Stimulated activated CD4-positive, alpha-beta T cell treated with anti-CD3 and anti-CD28 coated beads, Interleukin-15, amount 100 ng/mL, for 24 hours (primary cell): ENCODE measurements at places on chromosomes 16 and 17.

GRCh38 chr17:82320956-82321927 is 3.8 kb upstream of the CD7 start:
- DNase-seq: peak; percentile 86

- DNase-seq: no peak
These were observed 3.3 kb upstream of the HBM start for GRCh38 chr16:162271-162991.

- no peak for DNase-seq
These were observed 326.7 kb downstream of the CDH13 start for GRCh38 chr16:82953517-82953916.

DNA sequence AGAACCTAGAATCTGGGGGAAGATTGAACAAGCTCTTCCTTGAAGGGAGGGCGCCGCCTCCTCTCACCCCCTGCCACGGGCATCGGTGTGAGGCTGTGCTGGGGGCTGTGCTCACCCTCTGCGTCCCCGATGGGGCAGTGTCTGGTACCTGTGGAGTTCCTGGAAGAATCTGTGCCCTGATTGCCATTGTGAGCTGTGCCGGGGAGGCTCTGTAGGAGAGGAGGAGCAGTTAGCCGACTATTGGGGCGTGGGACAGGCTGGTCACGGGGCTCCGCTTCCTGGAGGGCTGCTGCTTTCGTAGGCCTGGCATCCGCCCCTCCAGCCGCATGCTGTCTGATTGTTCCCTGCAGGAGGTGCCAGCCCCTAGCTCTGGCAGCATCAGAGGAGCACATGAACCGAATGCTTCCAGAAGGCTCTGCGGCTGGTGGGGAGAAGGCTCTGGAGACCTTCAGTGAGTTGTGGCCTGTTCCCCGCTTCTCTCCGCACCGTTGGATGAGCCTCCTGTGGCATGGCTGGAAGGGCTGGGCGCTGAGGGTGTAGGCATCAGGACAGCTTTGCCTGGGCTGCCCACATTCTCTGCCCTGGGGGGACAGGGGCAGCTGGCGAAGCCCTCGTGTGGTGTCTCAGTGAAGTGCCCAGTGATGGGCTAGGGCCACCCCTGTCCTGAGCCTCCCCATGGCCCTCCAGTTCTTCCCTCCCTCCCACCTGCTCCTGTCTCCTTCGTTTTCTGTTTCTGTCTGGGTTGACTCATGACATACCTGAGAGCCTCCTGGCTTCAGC is 86.9 kb downstream of the SEC14L1 start:
- DNase-seq: no peak

DNA sequence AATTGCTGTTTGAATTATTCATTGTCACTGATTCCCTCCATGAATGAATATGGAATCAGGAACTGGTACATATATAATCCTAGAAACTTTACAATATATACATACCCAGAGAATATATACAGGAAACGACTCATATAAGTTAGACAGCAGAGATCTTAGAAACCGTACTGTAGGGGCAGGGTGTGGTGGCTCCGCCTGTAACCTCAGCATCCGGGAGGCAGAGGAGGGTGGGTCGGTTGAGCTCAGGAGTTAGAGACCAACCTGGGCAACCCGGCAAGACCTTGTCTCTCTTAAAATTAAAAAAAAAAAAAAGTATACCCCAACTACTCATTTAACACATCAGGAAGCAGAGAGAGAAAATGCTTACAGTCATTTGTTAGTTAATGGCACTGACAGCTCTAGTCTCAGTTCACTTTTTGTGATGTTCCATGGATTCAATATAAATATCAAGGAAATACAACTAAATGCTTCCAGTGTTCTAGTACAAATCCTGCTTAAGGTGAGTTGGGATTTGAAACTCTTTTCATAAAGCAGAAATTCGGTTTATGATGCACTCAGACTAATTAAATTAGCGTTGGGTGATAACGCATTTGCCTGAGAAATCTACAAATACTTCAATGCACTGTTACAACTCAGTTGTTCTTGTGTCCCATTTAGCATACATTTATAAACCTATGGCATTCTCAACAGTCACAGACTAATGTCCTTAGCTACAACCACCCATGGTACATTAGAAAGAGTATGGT is 5.6 kb downstream of the GLG1 start:
- peak; percentile 67 for DNase-seq

GRCh38 chr16:3595110-3595486 is 16.3 kb downstream of the SLX4 start:
- DNase-seq: no peak

- DNase-seq: no peak
These were observed 10.8 kb upstream of the DRG2 start for GRCh38 chr17:18076936-18077335.

DNA sequence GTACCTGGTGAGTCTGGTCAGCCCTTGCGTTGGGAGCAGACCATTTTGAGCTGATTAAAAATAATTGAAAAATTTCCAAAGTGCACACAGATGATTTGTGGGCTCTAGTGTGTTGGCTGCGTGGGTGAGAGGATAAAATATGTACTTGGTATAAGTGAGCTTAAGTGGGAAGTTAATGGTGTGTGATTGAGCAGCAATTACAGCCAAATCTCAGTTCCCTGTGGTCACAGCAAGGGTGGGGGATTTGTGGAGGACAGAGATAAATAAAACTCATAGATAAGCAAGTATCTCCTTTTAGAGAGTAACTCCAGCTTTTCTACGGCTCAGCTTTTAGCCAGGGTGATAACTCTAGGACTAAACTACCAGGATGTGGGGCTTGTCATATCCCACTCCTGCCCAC is 390.4 kb downstream of the UTP18 start:
- no peak for DNase-seq

DNA sequence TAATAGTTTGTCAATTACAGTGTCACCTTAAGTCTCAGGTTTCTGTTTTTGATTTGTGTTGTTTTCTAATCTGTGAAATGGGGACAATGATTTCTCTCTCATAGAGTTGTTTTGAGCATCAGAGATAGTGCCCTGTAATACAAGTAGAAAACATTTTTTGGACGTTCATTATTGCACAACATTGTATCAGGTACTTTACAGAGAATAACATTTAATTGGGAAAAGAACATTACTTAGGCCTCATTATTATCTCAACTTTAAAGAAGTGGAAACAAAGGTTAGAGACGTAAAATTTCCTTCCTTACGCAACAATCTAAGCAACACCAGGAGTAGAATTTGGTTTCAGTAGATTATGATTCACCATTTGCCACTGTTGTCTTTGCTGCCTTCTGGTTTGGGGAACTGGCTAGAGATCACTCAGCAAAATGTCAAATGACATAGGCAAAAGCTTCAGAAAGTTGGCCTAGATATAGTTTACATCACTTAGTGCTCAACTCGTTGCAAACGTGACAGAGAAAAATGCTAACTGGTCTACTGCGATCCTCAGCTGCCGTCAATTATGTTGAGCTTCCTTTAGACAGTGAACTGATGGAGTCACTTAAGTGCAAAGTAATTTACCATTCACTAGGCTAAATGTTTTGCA is 1026.8 kb downstream of the CDH11 start:
- DNase-seq: no peak

DNA sequence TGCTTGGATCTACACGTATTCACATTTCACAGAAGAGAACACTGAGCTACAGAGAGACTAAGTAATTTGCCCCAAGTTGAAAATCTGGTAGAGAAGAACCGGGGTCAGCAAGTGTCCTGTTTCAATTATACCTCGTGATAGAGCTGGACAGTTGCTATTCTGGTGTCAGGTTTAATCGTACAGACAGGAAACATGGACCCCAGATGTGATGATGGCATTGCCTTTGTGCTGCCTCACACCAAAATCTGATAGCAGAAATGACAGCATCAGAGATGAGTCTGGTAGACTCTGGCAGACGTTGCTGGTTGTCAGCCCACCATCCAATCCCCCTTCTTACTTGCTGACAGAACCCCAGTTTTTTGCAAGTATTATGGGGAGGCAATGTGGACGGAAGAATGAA is 112.1 kb upstream of the FOXF1 start:
- no peak for DNase-seq

DNA sequence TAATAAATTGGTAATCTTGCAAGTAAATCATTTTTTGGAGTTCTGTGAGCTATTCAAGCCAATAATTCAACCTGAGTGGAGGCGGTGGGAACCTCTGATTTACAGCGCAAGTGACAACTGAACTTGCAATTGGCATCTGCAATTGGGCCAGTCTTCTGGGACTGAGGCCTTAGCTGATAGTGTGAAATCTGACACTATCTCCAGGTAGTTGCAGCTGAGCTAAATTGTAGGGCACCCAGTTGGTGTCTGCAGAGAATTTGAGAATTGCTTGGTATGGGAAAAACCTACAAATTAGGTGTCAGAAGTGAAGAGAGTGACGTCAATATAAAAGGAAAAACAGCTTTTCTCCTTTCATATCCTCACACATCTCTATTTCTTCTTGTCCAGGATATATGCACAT is 1633.6 kb upstream of the GOT2 start:
- no peak for DNase-seq

DNA sequence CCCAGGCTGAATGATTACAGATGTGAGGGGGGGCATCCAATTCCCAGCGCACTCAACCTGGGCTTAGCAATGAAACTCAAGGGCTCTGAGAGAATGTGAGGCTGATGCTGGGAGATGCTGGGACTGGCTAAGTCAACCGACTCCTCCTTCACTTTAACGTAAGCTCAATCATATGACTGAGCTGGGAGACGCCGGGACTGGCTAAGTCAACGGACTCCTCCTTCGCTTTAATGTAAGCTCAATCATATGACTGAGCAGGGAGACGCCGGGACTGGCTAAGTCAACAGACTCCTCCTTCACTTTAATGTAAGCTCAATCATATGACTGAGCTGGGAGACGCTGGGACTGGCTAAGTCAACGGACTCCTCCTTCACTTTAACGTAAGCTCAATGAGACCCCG is 179.4 kb downstream of the VPS53 start:
- DNase-seq: no peak

DNA sequence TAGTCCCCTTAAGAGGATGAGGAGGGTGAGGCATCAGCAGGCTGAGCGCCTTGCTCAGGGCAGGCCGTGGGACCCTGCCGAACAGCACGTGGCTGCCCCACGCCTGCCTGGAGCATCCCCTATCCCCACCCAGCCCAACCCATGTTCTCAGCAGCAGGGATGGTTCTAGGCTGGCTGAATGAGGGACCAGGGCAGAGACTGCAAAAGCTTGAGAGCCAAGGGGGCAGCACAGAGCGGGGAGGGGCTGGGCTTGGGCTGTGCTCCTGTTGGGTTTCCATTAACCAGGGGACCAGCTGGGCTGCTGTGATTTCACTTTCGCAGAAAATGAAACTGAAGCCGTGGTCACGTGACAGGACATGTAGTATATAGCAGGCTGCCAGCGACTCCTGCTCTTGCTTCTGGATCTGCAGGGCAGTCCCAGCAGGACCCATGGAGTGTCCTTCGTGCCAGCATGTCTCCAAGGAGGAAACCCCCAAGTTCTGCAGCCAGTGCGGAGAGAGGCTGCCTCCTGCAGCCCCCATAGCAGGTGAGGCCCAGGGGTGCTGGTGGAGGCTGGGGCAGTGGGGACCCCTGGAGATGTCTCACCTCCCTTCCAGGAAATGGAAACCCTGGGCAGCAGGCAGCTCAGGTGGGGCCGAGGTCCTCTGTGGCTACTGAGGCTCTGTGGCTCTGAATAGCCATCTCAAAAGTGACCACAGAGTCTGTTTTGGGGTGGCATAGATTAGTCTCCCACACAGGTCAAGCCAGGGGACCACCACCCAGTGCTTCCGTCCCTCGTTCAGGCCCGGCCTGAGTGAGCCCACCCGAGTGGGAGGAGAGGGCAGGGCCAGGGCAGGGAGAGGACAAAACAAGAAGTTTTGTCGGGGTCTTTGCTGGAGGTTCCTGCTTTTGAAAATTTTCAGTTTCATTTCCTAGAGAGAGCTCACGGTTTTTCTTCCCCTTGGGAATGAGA is 2.9 kb downstream of the RNF213 start:
- DNase-seq: peak; percentile 94

DNA sequence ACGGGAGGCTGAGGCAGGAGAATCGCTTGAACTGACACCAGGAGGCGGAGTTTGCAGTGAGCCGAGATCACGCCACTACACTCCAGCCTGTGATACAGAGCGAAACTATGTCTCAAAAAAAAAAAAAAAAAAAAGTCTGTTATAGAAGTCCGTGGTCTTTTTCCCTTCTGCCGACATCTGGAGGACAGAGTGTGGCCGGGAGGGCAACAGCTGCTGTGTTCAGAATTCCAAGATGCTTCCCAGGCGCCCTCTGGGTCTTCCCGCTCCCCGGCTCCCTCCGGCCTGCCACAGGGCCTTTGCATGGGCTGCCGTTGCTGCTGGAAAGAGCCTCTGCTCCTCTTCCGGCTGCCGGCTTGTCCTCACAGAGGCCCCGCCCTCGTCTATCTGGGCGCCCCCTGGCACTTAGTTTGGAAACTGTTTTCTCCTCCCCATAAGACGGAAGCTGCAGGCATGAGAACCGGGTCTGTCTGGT is 2.4 kb upstream of the CACNA1H start:
- DNase-seq: peak; percentile 52

GRCh38 chr17:56594320-56595107 is 1.0 kb downstream of the NOG start:
- peak; percentile 45 for DNase-seq

GRCh38 chr17:82380860-82381702 is 9.5 kb downstream of the UTS2R start:
- DNase-seq: no peak

DNA sequence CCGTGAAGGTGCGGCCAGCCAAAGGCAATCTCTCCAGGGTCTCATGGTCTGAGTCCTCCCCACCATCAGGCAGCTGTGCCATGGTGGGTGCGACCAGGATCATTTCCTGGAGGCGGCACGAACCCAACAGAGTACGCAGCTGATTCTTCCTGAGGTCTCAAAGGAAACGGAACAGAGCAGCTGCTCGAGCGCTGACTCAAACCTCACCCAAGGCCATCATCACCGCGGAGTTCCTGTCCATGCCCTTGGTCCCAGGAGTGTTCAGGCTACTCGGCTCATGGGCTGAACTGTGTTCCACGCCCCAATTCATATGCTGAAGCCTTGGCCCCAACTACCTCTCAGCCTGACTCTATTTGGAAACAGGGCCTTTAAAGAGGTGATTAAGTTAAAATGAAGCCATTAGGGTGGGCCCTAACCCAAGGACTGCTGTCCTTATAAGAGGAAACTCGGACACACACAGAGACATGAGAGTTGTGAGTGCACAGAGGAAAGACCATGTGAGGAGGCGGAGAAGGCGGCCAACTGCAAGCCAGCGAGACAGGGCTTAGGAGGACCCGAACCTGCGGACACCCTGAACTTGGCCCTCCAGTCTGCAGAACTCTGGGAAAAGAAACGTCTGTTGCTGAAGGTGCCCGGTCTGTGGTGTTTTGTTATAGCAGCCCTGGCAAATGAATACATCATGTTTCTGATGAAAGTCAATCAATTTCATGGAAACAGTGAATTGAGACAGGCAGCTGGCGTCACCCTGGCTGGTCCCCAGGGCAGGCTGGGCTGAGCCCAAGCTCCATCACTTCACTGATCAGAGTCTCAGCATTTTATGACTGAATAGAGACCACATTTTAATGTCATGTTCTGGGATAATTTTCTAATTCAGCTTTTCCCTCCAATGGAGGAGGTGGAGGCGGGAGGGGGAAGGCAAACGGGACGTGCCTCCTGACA is 13.7 kb downstream of the MXRA7 start:
- DNase-seq: no peak

GRCh38 chr17:51015145-51015558 is 105.5 kb downstream of the SPAG9 start:
- DNase-seq: no peak
